ENCODE measurements at places on chromosomes 1 and 21.
A peak's percentile ranks its signal among the peaks of the same experiment; 100 is the strongest.

DNA sequence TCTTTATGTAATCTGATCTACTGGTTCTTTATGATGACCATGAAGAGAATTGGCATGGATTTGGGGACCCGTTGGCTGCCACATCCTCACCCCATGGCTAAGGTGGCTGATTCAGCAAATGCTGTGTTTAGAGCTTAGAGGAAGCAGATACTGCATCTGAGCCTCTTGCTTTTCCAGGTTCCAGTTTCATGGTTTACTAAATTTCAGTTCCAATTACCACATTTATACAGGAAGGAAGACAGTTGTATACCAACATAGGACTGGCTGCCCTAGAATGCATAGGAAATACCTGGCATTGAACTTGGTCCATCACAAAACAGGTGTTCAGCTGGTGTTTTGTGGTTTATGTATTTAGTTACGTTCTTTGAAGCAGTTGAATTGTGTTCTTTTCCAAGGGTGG, 107.1 kb downstream of the ST3GAL3 start:
- no peak for DNase-seq

GRCh38 chr1:28322194-28322593, 6.6 kb upstream of the MED18 start:
- no peak for DNase-seq

DNA sequence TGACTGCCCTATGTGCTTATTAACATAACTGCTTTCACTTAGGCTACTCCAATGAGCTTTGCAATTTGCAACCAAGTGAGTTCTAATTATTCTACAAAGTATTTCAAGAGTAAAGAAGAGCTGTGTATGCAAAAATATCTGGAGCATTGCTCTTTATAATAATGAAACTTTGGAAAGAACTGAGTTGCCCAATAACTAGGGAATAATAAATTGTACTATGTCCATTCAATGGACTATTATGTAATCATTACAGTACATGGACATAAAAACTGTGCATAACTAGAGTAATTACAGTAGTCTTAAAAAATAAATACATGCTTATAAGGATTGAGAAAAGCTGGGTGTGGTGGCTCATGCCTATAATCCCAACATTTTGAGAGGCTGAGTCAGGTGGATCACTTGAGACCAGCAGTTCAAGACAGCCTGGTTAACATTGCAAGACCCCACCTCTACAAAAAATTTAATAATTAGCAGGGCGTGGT, 70.3 kb upstream of the JAK1 start:
- DNase-seq, result no peak

- no peak for DNase-seq
These were observed 16.6 kb downstream of the SERINC2 start for GRCh38 chr1:31429583-31429982.

DNA sequence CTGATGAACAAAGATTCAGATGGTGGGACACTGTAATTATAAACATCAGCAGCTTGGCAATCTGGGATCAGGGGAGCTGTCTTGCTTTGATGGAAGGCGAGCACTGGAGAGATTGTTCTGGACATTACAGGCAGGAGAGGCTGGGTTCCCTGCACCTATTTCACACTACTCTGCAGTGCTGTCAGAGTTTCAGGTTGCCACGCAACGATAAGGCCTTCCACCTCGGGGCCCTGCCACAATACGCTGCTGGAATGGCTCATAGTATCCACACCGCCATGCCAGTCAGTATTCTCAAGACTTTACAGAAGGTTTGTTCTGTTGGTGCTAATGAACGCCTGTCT, 96.8 kb downstream of the GLIS1 start:
- no peak for DNase-seq

DNA sequence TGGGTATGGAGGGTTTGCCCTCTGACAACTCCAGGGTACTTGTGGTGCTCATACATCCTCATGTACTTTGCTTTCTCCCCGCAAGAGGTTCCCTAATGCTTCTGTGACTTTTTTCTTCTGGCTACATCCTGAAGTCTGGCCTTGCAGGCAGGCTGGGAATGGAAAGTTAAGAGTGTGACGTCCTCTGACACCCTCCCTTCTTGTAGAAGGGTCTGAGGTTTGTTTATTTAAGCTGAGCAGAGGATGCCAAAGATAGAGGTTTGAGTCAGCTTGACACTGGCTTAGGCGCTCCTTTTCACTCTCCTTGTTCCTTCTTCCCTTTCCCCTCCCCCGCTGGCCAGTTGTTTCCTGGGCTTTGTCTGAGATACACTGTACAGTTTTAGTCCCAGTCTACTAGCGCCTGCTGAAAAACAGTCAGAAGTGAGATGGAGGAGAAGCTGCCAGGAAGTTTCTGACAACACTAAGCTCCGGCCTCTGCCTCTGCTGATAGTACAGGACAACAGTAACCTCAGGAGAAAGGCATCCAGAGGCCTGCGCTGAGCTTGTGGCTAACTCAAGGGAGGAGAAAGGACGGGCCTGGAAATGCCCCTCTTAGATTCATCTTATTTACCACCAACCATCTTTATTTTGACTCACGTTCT, at the start of gene MACF1:
TSS of gene MACF1 (plus strand) at position 255 of the 641 bp plus-strand sequence. CDS start at position 583, 328 bp downstream.
- DNase-seq, result no peak

- peak; percentile 42 for DNase-seq
These were observed 58.4 kb upstream of the CXADR start for GRCh38 chr21:17454315-17455027.

DNA sequence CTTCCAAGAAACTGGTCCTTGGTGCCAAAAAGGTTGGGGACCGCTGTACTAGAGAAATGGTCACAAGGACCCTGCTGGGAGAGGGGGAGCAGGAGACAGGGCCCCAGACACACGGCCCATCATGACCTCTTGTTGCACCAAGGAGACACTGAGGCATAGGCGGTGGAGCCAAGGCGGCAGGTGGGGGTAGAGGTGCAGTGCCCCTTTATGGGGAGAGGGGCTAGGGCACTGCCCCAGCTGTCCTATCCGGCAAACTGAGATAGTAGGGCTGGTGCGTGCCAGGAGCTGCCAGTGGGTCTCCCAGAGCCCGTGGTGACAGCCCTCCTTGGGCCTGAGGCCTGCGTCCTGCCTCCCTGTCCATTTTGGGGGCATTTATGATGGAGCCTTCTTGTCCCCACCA, 20.3 kb downstream of the TNNT2 start:
- DNase-seq, result no peak

DNA sequence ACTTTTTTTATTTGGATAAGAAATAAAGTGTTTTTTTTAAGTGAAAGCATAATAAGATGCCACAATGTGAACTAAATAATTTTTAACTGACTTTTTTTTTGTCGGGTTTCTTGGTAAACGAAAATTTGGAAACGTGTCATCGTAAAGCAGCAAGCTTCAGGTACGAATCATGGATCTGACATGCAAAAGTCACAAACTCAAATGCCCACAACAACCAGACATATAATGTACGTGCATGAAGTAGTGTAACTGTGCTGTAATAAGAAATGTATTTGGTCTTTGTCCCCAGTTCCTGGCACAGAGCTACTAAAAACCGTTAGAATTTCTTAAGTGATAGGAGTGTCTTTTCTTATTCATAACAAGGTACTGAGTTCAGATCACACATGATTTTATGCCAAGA, 44.3 kb upstream of the LRRC7 start:
- no peak for DNase-seq

DNA sequence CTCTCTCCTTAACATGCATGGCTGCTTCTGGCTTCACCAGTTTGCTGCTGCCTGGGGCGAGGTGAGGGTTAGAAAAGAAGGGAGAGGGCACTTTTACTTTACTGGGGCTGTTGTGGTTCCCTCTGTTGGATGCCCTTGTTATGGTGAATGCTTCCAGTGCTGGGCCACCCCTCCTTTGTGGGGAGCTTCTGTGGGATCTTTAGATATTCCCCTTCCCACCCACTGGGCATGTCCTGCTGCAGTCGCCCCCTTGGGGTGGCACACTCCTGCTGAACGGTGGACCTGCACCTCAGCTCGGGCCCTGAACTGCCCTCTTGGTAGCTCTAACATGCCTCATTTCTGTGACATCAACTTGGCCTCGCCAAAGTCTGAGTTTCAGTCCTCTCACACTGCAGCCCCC, 6.0 kb downstream of the TNN start:
- DNase-seq, result no peak

DNA sequence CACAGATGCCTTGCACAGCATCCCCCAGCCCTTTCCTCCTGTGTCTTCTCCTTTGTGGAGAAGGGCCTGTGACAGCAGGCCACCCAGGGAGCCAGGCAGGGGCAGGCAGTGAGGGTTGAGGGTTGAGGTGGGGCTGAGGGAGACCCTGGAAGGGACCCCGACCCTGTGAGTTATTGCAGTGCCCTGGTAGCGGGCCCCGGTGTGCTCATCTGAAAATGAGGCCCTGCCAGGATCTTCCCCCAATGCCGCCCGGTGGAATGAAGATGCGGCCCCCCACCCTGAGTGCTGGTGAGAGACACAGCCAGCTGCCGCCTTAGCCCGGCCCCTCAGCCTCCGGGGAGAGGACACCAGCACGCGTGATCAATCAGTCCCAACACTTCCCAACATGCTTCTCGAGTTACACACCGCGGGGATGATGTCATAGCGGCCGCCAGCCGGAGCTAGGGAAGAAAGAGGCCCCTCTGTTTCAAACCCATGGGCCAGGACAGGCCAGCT, 36.2 kb upstream of the ACTRT2 start:
- no peak for DNase-seq

DNA sequence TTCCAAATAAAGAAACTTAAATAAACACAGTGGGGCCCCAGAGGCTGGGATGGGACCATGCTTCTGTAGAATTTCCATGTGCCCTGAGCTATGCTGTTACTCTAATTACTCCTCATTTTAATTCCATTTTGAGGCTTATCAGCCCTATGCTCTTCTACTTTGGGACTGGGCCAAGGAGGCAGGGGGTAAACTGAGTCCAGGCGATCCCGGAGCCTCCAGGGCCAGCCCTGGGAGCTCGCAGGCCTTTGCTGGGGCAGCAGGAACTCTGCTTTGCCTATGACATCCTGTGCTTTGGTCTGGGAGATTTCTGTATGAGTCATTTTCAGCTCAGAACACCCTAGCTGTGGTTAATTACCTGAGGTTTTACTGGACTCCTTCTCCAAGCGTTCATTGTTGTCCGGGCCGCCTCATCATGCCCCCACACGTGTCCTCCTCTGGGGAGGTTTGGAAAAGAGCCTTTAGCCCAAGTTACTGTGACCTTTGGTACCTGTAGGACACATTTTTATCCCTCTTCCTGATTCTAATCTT, 95.7 kb downstream of the RHOU start:
- DNase-seq, result peak; percentile 70

DNA sequence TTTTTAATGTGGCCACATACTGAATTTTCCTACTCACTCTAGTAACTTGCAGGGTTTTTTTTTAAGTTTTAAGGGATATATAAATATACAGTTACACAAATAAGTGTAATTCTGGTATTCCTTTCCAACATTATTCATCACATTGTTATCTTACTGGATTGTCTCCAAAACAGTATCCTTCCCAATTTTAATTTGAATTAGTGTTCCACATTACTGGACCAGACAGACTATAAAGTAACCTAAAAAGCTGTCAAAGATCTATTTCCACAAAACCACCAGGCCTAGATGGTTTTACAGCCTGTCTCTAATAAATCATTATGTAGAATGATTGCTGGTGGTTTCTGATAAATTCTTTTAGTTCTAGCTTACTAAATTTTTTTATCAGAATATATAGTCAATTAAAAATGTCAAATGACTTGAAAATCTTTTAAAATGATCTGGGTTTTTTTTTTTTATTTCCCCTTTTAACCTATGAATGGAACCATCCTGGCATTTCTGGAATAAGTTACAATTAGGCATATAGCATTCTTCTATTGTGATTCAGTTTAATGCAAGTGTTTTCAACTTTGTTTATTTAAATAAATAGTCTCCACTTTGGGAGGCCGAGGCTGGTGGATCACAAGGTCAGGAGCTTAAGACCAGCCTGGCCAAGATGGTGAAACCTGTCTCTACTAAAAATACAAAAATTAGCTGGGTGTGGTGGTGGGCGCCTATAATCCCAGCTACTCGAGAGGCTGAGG, 59.3 kb downstream of the PACC1 start:
- DNase-seq, result no peak

DNA sequence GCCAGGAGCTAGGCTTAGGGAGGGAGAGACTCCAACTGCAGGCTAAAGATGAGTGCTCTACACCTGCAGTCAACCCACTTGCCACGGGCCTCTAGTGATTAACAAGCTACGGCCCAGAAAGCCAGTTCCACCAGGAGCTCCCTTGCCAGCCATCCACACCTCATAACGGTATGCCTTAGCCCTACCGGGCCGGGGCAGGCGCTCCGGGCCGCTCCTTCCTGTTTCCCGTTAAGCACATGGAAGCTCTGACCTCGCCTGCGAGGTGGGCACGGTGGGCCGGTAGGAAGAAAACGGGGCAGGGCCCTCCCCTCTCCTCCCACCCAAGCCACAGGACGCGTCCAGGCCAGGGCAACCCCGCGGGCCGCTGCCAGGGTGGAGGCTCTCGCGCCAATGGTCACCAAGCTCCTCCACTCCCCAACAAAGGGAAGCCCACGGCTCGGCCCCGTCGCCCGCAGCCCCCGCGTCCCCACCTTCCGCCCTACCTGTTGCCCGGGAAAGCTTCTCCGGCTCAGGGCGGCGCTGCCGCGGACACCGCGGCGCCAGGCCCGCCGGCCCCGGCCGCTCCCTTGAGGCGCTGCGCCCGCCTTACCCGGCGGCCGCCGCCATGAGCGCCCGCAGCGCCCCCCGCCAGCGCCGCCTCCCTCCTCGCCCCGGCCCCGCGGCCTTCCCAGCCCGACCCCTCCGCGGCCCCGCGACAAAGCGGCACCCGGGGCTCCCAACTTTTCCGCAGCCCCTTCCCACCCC, 627 bp downstream of the CERS2 start:
- DNase-seq, result peak; percentile 73

DNA sequence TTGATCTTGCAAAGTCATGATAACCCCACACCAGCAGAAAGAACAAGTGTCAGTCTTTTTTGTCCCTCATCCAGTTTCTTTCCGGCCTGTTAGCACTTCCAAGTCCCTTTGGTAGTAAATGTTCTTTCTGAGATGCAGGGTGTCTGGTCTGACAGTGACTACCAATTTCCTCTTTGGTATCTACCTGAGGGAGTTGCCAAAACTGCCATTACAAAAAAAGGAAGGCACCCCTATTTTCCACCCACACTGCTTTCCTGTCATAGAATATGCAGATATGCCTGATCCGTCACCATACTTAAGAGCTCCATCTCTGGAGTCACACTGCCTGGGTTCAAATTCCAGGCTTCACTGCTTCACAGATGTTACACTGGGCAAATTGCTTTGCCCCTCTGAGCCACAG, 72.4 kb downstream of the ZNF281 start:
- no peak for DNase-seq

- DNase-seq, result no peak
These were observed 3.2 kb upstream of the TMEM63A start for GRCh38 chr1:225885336-225885735.

- DNase-seq, result no peak
These were observed 17.7 kb downstream of the S100A10 start for GRCh38 chr1:151976015-151976343.

DNA sequence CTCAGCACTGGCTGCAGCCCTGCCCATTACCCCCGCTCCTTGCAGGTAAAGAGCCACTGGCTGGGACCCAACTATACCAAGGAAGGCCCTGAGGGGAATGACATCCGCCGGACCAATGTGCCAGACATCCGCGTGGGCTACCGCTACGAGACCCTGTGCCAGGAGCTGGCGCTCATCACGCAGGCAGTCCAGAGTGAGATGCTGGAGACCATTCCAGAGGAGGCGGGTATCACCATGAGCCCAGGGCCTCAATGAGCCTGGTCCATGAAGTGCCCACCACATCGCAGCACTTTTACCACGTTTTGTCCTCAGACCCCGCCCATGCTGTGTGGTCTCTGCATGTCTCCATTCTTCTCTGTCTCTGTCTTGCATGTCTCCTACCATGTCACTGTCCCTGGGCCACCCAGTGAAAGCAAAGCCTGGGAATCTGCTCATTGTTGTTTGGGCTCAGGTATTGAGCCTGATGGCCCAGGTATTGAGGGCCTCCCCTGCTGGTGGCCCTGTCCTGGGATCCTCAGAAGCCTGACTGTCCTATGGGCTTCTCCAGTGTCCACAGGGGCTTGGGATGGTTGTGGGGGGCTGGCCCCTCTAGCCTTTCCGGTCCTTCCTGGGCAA, 11.4 kb downstream of the AMPD2 start:
- DNase-seq, result no peak
